Cortex of kidney (tissue), 1 donor: ENCODE measurements at places on chromosomes 3 and 15.

DNA sequence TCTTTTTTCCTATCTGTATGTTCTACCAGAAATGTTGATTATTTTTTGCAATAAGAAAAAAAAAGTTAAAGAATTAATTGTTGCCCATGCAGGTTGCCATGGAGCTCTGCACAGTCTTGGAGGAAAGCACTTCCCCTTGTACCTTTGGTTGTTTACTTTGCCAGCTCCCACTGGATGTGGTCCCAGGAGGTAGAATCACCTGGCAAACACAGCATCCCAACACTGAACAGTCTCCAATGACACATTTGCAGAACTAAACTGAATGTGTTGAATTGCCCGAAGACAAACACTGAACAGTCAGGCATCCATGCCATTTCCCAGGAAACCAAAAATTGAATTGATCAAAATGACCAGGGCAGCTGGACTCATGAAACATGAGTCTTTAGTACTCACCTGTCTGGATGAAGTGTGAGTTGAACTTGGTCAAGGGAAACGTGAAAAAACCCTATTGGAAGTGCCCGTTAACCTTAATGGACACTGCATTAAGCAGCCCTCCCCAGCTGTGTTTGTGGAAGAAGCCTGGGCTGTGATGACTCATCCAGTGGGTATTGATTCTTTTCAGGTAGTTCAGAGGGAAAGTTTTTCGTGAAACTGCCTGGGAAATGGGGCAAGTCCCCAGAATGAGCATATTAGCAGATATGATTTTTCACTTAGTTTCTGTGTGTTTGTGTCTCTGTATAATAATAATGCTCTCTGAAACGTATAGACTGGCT, 284.7 kb upstream of the STT3B start:
- DNase-seq: no peak

GRCh38 chr15:101115786-101116680, 135.8 kb downstream of the CHSY1 start:
- no peak for DNase-seq

DNA sequence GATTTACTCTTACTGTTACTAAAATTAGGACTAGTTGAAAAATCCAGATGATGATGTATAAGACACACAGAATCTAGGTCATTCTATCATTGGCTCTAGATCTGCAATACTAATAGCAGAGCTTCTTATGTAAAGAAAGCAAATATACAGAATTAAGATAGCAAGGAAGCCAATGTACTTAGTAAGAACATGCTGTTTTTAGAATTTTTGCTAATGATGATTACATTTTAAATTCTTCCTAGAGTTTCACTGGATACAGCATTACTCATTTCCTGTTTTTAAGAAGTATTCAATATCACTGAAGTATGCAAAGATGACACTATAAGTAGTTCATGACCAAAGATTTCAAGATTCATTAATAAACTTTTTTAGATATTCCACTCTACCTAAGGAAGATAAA, 60.7 kb downstream of the CFAP20DC start:
- DNase-seq: no peak

- DNase-seq: no peak
Observed at GRCh38 chr15:26037369-26037768, 174.2 kb upstream of the ATP10A start.

GRCh38 chr15:88467073-88467934, at the start of the genes MRPL46 and MRPS11:
MRPL46 (minus strand) TSS chr15:88467388; CDS start chr15:88467377, 11 bp downstream.
MRPS11 (plus strand) TSS chr15:88467708; CDS start chr15:88467718, 10 bp downstream.
- peak; percentile 19 for DNase-seq

DNA sequence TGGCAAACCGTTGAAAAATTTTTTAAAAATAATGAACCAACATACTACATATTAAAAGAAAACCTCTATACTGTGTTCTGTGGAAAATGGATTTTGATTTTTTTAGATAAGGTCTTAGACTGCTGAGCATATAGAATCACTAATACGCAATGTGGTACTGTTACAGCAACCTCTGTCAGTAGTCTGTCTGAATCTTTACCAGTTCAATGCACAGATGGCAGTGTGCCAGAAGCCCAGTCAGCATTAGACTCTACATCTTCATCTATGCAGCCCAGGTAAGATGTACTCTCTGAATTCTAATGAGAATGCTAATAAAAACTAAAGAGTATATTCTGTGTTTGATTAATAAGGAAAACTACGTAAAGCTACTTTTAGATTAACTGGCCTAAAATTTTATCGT, 31.3 kb upstream of the FAH start:
- DNase-seq: no peak

GRCh38 chr3:26438981-26439884, 183.3 kb upstream of the LRRC3B start:
- DNase-seq: no peak

DNA sequence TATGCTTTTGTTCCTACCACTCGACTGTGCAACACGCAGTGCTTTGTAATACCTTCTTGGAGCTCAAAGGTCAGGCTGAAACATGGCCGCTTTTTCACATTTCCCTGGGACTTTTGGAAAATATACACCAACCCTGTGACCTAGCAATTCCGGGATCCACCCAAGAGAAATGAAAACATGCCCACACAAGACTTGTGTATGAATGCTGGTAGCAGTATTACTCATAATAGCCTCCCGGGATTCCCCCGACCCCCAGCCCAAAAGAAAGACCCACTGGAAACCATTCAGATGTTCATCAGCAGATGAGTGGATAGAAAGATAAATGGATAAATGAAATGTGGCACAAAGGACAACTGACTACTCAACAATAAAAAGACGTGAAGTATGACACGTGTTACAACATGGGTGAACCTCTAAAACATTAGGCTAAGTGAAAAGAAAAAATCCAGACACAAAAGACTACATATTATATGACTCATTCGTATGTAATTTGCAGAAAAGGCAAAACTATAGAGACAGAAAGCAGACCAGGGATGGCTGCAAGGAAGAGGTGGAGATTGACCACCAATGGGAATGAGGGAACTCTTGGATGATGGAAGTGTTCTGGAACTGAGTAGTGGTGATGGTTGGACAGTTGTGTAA, 104.1 kb downstream of the PGPEP1L start:
- no peak for DNase-seq

GRCh38 chr3:184275961-184276910, at the start of gene ECE2:
ECE2 (plus strand) TSS chr3:184276022; CDS start chr3:184276154, 132 bp downstream.
- no peak for DNase-seq

GRCh38 chr3:172181932-172182586, 142.7 kb downstream of the FNDC3B start:
- DNase-seq: no peak

DNA sequence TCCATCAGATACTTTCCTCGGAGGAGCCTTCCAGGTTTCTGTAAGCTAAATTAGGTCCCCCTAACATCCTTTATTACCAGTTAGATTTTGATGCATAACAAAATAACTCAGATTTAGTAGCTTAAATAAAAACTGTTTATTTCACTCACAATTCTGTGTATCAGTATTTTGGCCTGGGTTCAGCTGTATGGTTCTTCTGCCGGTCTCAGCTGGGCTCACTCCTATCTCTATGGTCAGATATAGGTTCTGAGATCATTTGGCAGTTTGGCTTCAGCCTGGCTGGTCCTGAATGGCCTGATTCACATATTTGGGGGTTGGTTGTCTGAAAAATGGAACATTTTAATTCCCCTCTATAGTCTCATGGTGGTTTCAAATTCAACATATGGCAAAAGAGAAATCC, 1125.3 kb downstream of the TBL1XR1 start:
- no peak for DNase-seq

DNA sequence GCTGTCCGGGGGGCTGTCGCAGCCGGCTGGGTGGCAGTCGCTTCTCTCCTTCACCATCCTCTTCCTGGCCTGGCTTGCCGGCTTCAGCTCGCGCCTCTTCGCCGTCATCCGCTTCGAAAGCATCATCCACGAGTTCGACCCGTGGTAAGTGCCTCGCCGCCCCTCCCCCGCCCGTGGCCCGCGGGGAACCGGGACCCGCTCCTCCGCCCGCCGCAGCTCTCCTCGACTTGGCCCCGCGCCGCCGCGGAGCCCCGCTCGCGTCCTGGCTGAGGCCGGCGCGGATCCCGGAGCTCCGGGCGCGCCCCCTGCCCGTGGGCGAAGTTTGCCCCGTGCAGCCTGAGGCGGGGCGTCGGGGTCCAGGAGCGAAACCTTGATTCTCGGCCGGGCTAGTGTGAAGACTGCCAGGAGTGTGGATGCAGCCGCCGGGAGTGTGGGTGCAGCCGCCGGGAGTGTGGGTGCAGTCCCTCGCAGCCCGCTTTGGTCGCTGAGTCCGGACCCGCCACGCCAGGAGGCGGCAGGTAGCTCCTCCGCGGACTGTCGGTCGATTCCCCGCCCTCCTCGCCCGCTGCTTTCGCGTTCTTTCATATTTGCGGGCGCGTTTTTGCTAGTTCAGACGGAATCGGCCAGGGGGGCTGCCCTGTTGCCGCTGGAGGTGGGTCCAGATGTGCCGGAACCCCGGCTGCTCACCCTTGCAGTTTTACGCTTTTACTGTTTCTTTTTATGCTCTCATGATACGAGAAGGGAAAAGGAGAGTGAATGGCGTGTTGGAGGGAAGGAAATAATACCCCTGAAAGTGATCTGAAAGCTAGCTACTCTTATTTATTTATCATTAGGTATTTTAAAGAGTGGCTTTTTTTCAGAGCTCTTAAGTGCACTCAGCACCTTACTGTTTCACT, 692 bp downstream of the STT3B start:
- DNase-seq: no peak

- DNase-seq: no peak
Observed at GRCh38 chr15:41772720-41773331, 1.5 kb upstream of the MAPKBP1 start.

DNA sequence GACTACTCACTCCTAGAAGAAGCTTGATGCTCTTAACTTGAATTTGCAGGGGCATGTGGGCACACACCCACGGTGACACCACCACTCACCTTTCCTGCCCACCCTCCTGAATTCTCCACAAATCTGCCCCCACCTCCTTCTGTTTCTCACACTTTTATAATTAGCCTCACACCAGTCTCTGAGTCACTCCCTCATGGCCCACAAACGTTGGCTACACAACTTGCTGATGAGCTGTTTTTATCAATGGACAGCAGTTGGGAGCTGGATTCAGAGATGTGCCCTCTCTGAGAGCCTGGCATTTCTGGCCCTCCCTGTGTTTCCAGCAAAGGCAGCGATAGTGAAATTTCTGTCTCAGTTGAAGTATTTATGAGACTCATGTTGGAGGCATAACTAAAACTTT, 1.3 kb downstream of the COLQ start:
- DNase-seq: no peak

GRCh38 chr15:42937143-42937542, 16.6 kb upstream of the TTBK2 start:
- no peak for DNase-seq

DNA sequence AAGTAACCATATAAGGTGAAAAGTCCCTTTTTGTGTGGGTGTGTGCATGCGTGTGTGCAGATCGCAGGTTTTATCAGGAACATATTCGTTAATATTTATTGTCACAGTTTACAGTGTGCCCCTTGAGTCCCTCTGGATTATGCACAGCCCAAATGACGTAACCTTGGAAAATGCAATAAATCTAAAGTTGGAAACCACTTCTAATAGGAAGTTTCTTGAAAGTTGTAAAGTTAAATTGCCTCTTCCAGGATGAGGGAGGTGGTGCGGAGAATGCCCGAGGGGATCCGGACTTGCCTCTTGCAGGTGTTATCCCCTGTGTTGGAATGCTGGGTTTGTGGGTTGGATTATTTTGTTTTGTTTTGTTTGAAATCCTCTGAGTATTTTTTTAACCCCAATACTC, 143.3 kb downstream of the CMSS1 start:
- no peak for DNase-seq

GRCh38 chr3:72134989-72135451, 350.1 kb upstream of the PROK2 start:
- DNase-seq: no peak

GRCh38 chr3:17089314-17089700, 204.6 kb downstream of the PLCL2 start:
- no peak for DNase-seq

GRCh38 chr15:81301815-81302399, 22.0 kb downstream of the STARD5 start:
- no peak for DNase-seq

- DNase-seq: no peak
Observed at GRCh38 chr15:69393831-69394491, 20.2 kb upstream of the KIF23 start.

DNA sequence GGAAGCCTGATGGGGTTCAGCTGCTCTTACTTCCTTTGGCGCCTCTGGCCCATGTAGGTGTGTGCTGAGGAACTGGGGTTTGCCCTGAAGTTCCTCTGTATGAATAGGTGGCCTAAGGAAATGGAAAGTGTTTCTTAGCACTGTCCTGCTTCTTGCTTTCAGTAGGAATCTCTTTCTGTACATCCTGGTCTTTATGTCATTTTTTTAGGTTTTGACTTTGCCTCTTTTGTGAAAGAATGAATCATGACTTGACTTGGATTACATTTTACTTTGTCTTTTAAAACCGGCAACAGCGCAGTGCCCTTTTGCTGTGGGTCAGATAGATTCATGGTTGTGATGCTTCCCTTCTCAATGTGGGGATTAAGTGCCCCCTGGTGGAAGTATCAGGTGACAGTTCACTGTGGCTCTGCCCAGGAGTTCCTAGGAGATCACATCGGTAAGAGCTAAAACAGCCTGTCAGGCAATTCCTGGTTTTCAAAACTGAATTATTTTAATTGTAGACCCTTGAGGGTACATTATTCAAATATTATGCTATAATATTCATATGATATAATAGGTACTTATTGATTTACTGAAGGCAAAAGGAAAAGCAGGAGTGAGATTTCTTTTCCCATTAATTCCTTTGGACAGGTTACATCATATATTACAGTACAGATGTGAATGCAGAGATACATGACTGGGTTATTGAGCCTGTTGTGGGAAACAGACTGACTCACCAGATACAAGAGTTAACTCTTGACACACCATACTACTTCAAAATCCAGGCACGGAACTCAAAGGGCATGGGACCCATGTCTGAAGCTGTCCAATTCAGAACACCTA, 95.4 kb downstream of the HCN4 start:
- no peak for DNase-seq

- no peak for DNase-seq
Observed at GRCh38 chr3:124883766-124884473, 3.2 kb downstream of the ITGB5 start.

DNA sequence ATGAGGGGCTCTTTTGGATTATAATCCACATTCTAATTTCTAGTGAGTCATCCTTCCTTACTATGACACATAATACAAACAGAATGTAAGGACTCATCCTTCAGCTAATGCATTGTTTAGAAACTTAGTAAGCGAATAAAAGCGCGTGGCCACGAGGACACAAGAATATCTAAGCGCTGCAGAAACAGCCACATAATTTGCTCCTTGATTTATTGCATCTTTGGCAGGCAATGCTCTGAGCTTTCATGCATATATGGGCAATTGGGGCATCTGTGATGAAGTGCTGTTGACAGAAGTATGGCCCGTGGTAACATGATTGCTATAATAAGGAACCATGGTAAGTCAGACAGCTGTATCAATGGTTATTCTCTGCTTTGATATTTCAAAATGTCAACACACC, 191.3 kb upstream of the ZNF385D start:
- DNase-seq: no peak

- DNase-seq: no peak
Observed at GRCh38 chr3:46381625-46382024, 10.9 kb downstream of the CCR5 start.

- no peak for DNase-seq
Observed at GRCh38 chr3:127449486-127450212, 140.9 kb downstream of the TPRA1 start.

- no peak for DNase-seq
Observed at GRCh38 chr3:159763011-159763601, 225.5 kb upstream of the IL12A start.

- DNase-seq: no peak
Observed at GRCh38 chr15:77646104-77646694, 13.5 kb upstream of the LINGO1 start.

- no peak for DNase-seq
Observed at GRCh38 chr15:66164788-66165187, 88.8 kb downstream of the MEGF11 start.
